ENCODE measurements at places on chromosomes 11 and 22.

DNA sequence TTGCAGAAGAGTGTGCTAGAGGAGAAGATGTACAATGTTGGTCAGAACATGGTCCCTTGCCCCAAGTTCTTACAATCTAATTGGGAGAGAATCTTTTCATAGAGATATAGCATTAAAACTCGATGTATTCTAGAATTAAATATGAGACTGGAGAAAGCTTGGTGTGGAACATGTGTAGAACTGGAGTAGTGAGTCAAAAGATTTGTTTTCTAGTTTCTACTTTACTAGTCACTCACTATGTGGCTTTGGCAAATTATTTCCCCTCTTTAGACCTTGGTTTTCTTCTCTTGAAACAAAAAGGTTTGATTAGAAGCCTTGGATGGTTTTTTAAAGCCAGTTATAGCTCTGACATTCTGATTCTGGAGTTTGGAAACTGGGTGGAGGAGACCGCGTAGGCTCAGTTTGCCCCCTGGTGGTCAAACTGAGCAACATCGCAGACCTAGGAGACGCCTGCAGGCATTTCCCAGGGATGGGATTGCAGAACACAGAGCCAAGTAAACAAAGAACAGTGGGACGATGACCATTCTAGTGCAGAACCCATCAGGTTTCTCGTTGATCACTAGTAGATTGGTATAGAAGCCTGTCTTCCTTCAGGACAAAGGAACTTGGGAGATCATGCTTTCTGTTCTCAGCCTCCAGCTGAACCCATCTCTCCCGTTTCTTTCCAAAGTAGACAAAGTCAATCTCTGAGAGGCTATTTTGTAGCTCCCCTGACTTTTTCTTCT is 8.5 kb upstream of the CHRDL2 start:
- DNase-seq: no peak

DNA sequence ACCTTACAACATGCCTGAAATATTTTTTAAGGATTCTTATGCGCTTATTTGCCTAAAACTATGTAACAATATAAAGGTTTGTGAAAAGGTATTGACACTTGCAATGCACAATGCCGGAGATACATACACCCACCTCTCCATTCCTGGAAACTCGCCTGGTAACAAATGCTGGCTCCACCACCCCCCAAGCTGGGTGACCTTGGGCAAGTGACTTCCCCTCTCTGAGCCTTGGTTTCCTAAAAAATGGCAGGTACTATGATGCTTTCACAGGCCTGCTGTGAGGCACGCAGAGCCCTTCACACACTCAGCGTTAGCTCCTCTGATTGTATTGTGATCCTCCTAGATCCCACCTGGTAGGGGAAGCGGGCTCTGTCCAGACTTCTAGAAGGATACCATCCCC is 2.3 kb downstream of the GAL3ST1 start:
- DNase-seq: no peak

GRCh38 chr11:1943576-1943975 is 3.6 kb upstream of the MRPL23 start:
- DNase-seq: no peak

GRCh38 chr11:27409049-27409448 is 46.0 kb upstream of the CCDC34 start:
- DNase-seq: no peak

- DNase-seq: no peak
Observed at GRCh38 chr22:49953027-49953679, 7.4 kb upstream of the PIM3 start.

DNA sequence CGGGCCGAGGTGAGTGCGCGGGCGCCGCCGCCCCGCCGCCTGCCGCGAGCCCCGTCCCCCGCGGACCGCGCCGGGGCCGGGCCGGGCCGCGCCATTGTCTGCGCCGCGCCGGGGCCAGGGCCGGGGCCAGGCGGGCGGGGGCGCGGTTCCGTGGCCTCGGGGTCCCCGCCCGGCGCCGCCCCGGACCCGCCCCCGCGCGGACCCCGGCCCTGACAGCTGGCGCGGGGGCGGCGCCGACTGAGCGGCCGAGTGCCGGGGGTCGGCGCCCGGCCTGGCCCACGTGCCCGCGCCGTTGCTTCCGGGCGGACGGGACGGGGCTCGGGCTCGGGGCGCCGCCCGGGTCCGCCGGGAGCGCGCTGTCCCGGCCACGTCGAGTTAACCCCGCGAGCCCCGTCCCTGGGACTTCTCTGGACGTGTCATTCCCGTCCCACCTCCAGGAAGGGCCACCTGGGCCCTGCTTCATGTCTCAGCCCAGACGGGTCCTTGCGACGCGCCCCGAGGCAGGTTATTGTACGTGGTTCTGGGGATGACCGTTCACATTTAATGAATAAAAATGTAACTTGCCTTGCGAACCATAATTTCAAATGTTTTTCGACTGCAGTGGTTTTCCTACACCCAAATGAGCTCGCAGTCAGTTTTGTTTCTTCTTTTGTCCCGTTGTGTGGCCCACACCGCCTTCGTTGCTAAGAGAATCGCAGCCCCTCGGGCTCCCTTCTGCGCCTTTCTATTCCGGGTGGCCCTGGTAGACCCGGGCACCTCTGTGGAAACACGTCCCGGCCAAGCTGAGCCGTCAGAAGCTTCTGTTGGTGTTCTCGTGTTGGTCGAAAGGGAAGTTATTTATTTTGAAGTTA is 562 bp downstream of the ZBED4 start:
- DNase-seq: no peak

DNA sequence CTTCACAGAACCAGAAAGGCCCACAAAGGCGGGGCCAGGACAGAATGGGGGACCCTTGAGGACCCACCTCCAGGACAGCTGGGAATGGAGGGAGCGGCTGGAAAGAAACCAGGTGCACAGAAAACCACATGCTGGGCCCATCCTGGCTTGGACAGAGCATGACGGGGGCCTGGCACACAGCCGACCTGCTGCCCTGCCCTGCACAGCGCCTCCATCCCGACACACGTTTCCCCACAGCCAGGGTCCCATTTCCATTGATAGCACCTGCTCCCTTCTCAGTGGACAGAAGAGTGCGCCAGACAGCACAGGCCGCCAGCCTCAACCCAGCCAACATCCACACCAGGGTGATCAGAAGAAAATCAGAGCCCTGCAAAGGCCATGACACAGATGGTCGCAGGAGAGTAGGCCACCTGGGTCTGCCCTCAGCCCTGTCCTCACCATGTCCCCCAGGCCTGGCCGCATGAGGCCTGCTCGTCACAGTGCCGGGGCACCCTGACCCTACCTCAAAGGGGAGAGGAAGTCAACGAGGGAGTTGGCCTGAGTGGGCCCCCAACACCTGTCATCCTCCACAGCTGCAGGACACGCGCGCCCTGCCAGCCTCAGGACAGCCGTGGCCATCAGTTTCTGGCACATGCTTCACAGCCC is 28.1 kb downstream of the BRD1 start:
- no peak for DNase-seq

DNA sequence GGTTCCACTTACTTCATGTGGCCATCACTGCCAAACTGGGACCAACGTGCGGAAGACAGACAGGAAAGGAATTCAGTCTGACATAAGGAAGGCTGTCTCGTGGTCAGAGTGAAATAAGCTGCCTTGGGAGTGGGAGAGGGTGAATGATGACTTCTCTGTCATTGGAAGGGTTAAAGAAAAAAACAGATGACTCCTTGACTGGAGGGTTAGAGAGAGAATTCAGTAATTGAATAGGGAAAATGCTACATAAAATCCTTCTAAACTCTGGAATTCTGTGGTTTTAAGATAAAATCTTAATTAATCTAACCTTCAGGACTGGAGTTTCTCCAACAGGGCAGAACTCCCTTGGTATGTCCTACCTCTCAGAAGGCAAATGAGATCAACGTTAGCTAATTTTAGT is 33.8 kb downstream of the RAB30 start:
- no peak for DNase-seq
